Hematopoietic multipotent progenitor cell treated with erythropoietin and hydrocortisone succinate and interleukin-3 and kit ligand, for 6 days (in vitro differentiated cells): ENCODE measurements at places on chromosomes 3 and 15.

DNA sequence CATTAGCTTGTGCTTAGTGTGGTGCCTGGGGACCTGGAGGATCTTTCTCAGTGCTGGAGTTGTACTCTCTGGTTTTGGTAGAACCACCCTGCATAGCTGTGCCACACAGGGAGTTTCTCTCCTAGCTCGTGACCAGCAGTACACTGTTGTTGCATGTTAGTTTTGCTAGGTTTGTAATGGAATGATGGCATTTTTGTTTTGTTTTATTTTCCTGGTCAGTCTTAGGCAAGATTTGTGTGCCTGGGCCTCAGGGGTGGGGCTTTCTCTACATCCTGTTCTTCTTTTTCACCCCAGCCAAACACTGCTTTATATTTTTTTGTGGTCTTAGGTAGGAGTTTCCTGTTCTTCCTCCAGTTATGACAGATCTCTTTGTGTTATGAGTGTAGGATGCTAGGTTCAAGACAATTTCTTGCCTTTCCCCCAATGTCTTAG is 534.5 kb upstream of the KCNMB2 start:
- peak; percentile 15 for DNase-seq

DNA sequence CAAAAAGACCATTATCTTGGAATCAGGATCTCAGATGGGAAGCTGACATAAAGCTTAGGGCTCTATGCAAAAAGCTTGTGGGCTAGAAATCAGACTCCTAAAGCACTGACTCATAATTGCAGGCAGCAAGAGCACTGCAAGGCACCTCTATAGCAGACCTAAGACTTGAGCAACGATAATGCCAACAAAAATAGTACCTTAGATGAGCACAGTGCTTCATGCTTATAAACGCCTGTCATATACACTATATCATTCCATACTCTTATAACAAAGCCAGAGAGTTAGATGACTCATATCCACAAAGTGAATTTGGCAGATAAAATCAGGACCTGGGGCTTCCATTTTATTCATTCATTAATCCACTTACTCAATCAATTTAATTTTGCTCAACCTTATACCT is 560.8 kb downstream of the MCTP2 start:
- DNase-seq: no peak

GRCh38 chr3:123642182-123642956 is 57.5 kb upstream of the HACD2 start:
- DNase-seq: peak; percentile 93

DNA sequence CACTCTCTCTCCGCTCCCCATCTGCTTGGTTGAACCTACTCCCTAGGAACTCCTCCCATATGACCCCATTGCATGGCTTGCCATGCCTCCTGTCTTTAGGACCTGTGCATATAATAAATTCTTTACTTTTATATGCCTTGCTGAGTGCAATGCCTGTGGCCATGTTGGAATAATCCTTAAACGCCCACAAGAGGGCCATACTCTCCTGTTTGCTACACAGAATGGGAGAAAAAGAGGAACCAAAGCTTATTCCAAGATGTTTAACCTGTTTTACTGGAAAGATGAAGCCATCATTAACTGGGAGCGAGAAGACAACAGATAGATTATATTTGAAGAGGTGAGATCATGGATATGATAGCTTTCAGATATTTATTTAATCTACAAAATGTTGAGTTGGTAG is 1097.8 kb downstream of the NAALADL2 start:
- DNase-seq: no peak

- DNase-seq: no peak
Measured at GRCh38 chr15:79898369-79898768, 1.6 kb upstream of the MTHFS start.
